ENCODE measurements at places on chromosomes 16 and 17.

DNA sequence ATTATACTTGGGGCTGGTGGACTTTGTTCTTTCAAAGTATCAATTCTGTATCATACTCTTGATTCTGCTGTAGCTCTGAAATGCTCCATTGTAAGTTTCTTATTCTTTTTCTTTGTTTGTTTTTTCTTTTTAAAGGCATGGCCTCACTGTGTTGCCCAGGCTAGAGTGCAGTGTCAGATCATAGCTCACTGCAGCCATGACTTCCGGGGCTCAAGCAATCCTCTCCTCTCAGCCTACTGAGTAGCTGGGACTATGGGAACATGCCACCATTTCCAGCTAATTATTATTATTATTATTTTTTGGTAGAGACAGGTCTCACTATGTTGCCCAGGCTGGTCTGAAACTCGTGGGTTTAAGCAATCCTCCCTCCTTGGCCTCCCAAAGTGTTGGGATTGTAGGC lies 38.9 kb upstream of the METTL9 start:
- DNase-seq = no peak

GRCh38 chr17:44006272-44006597 lies 1.8 kb downstream of the NAGS start:
- no peak for DNase-seq

DNA sequence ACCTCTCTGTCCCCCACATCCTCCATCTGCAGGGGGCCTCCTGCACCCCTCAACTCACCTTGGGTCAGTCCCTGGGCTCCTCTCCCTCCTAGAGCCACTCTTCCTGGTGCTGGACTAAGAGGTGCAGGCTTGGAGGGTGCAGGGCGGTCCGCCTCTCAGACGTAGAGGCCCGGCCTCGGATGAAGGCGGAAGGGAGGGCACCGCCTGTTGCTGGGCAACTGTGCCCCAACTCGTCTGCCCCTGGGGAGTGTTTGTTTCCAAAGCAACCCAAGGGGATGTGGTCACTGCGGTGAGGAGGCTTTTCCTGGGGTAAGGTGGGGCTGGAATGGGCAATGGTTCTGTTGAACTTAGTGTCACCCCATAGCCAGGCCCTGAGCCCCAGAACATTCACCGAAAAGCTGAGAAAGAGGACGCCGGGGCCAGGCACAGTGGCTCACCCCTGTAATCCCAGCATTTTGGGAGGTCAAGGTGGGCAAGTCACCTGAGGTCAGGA lies at the start of gene C16orf54:
Gene C16orf54, minus strand, starts transcription at position 138 of the 493 bp plus-strand sequence. CDS start 1,039 bp downstream, outside the sequence.
- DNase-seq = peak; percentile 72

- DNase-seq = no peak
Measured at GRCh38 chr17:21131137-21131536, 4.4 kb downstream of the DHRS7B start.

GRCh38 chr17:81223762-81224130 lies 981 bp upstream of the CEP131 start:
- no peak for DNase-seq

GRCh38 chr17:29618272-29619065 lies 4.2 kb downstream of the CORO6 start:
- no peak for DNase-seq

DNA sequence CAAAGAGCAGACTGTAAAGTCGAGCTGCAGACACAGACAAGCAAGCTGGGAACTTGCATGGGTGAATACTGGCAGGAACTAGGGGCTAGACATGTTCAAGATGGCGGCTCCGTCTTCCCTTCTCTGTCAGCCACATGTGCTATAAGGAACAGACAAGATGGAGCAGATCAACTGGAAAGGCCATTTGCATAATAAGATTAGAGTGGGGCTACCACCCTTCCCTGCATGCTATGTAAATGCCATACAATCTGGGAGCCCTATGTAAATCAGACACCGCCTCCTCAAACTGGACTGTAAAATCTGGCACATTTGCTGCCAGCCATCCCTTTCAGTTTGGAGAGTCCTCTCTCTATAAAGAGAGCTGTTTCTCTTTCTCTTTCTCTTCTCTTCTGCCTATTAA lies 640.1 kb upstream of the CDH8 start:
- DNase-seq = no peak

DNA sequence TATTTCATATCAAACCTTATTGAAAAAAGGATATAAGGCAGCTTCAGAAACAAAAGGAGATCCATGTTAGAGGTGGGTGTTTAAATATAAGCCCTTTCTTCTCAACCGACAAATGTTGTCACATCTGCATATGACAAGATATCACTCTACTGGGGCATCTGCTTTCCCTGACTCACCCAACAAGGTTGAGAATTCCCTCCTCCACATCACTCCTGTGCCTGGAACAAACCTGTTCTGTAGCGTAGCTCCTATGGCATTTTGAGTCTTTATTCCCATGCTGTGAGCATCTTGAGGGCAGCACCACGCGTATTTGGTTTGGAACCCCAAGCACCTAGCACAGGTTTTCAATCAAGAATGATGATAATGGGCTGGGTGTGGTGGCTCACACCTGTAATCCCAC lies 59.4 kb upstream of the ZFHX3 start:
- no peak for DNase-seq
